ENCODE measurements at places on chromosomes 3 and 15. TPM values are rescaled to one million over a fixed set of nuclear protein-coding genes. Genes with fewer than 3 reads are reported as not detected.

Gene CLDN18
- not detected for total RNA-seq

Gene NDUFB5
- 60.9 TPM for total RNA-seq

Gene CD276
- total RNA-seq = 23.6 TPM

Gene LARP6
- 23.8 TPM for total RNA-seq

Gene A4GNT
- total RNA-seq = not detected

Gene SAMD7
- not detected for total RNA-seq

Gene PRR20G
- not detected for total RNA-seq

Gene ZNF660
- total RNA-seq = 3.8 TPM

DNA sequence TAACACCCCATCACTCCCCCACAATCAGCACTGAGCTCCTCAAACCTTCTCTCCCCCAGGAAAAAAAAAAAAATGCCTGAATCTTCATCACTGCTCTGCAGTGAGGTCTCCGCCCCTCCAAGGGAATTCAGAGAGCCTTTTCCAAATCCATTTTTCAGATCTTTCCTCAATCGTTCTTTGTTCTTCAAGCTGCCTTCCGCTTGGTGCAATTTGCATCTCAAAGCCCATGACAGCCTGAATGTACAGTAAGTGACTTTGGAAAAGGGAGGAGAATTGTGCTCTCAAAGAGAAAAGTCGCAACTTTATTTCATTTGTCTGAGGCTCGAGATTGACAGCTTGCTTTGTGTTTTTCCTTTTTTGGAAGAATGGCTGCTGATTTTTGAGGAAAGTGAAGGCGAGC, 75.0 kb downstream of the CORO2B start:
- no peaks in the 10 kb centered on the region for H3K4me1 ChIP-seq
- no peaks in the 10 kb centered on the region for H3K36me3 ChIP-seq
- no peak overlapping the region for H3K4me3 ChIP-seq
- no peak overlapping the region for H3K27ac ChIP-seq
- no peak for DNase-seq

DNA sequence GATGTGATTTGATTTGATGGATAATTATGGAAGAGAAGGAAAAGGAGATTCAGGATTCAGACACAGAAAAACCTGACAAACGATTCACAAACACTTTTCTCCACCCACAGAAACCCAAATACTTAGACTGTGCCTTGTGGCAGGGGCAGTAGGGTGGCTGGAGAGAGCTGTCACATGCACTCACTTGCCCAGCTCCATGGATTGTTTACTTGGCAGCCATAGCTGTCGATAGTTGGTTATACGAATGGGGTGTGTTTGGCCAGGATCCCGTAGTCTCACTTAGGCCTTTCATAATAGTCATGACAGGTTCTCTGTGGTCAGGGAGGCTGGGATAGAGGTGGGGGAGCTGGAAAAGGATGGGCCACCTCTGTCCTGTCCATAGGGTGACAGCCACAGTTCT, 76.9 kb downstream of the CACNA1D start:
- H3K27me3 ChIP-seq = no peaks in the 10 kb centered on the region
- no peaks in the 10 kb centered on the region for H3K36me3 ChIP-seq
- no peak overlapping the region for H3K4me3 ChIP-seq
- DNase-seq = no peak
- no peak overlapping the region for H3K27ac ChIP-seq

DNA sequence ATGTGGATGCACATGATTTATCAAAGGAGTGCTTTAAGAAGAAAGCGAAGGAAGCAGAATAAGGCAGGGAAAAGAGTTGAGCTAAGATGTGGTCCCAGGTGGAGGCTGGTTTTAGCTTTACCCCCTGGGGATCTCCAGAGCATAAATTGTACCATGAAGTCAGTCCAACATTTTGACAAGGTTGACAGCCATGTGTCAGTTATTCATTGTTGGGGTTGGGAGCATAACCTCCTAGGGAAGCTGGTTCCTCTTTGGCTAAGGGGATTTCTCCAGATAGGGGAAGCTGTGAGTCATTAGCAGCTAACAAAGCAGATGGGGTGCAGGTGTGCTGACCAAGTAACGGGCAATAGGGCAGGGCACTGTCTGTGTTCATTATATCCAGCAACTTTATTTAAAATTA, 123.7 kb upstream of the IGSF10 start:
- DNase-seq = no peak
- H3K4me3 ChIP-seq = no peak overlapping the region
- no peaks in the 10 kb centered on the region for H3K4me1 ChIP-seq
- no peaks in the 10 kb centered on the region for H3K27me3 ChIP-seq

GRCh38 chr15:69979262-69979661, 118.5 kb downstream of the TLE3 start:
- no peak overlapping the region for H3K4me3 ChIP-seq
- no peaks in the 10 kb centered on the region for H3K4me1 ChIP-seq
- no peak overlapping the region for H3K27ac ChIP-seq

DNA sequence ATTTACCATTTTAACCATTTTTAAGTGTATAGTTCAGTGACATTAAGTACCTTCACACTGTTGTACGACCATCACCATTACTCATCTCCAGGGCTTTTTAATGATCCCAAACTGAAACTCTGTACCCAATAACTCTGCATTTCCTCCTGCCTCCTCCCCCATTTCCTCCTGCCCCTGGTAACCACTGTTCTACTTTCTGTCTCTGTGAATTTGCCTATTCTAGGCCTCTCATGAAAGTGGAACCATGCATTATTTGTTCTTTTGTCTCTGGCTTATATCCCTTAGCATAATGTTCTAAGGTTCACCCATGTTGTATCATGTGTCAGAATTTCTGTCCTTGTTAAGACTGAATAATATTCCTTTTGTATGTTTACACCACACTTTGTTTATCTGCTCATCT, 154.2 kb downstream of the MECOM start:
- no peaks in the 10 kb centered on the region for H3K27me3 ChIP-seq
- no peaks in the 10 kb centered on the region for H3K4me1 ChIP-seq
- no peak overlapping the region for H3K4me3 ChIP-seq
- H3K27ac ChIP-seq = no peak overlapping the region
- H3K36me3 ChIP-seq = no peaks in the 10 kb centered on the region

- H3K27me3 ChIP-seq = no peaks in the 10 kb centered on the region
- no peaks in the 10 kb centered on the region for H3K4me1 ChIP-seq
- no peak overlapping the region for H3K27ac ChIP-seq
- H3K36me3 ChIP-seq = no peaks in the 10 kb centered on the region
These were observed 95.9 kb upstream of the KLHL25 start for GRCh38 chr15:85890620-85890980.

DNA sequence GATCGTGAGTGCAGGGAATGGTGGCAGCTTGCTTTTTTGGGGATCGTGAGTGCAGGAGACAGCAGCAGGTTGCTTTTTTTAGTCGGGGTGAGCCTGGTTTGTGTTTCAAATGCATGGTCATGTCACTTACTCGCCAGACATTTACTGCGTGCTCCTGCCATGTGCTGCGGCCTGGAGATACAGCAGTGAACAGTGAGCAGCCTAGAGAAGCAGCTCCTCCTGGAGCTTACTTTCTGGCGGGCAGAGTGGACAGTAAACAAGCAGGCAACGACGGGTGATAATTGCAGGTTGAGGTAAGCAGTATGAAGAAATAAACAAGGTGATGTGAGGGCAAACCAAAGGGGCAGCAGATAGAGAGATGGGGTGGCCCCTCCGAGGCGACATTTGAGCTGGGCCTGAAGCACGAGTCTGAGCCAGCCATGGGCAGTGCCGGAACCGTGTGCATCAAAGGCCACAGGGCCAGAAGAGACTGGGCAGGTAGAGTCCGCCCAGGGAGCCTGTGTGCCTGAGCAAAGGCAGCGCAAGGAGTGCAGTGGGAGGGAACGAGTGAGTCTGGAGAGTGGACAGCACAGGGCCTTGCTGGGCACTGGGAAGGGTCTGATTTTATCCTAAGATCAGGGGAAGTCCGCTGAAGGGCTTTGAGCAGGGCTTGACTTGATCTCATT, 57.3 kb upstream of the RASA2 start:
- H3K4me3 ChIP-seq = no peak overlapping the region
- H3K27me3 ChIP-seq = no peaks in the 10 kb centered on the region
- H3K4me1 ChIP-seq = peaks cover 17% of the 10 kb centered on the region
- no peaks in the 10 kb centered on the region for H3K36me3 ChIP-seq

GRCh38 chr3:146705225-146705624, 100.1 kb upstream of the PLSCR5 start:
- no peaks in the 10 kb centered on the region for H3K27me3 ChIP-seq
- no peak overlapping the region for H3K27ac ChIP-seq
- no peaks in the 10 kb centered on the region for H3K36me3 ChIP-seq
- H3K4me3 ChIP-seq = no peak overlapping the region
- no peaks in the 10 kb centered on the region for H3K4me1 ChIP-seq

DNA sequence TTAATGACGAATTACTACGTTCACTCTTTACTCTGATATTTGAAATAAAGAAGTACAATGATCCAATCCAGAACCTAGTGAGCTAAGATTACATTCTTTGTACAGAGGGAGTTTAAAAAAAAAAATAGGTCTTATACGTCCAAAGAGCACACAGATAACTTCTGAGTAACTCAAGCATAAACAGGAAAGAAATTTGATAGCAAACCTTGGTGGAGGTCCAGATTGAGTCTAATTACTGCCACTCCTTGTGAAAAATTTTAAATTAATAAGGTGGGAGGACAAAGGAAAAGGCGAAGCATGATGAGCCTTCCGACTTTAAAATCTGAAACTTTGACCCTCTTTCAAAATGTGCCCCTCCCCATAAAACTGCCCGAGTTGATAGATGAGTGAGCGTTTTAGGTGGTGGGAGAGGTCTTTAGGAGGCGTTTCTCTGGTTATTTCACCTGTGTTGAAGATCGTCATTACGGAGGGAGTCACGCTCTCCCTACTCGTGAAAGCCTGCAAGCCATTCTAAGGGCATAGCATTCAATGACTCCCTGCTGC, 127.0 kb upstream of the ROBO2 start:
- no peak overlapping the region for H3K27ac ChIP-seq
- DNase-seq = no peak
- H3K27me3 ChIP-seq = no peaks in the 10 kb centered on the region
- H3K4me3 ChIP-seq = no peak overlapping the region
- H3K4me1 ChIP-seq = no peaks in the 10 kb centered on the region
- H3K36me3 ChIP-seq = no peaks in the 10 kb centered on the region

- DNase-seq = no peak
- H3K4me1 ChIP-seq = no peaks in the 10 kb centered on the region
- no peaks in the 10 kb centered on the region for H3K36me3 ChIP-seq
- H3K4me3 ChIP-seq = no peak overlapping the region
These were observed 32.2 kb downstream of the VEPH1 start for GRCh38 chr3:157471064-157471463.

DNA sequence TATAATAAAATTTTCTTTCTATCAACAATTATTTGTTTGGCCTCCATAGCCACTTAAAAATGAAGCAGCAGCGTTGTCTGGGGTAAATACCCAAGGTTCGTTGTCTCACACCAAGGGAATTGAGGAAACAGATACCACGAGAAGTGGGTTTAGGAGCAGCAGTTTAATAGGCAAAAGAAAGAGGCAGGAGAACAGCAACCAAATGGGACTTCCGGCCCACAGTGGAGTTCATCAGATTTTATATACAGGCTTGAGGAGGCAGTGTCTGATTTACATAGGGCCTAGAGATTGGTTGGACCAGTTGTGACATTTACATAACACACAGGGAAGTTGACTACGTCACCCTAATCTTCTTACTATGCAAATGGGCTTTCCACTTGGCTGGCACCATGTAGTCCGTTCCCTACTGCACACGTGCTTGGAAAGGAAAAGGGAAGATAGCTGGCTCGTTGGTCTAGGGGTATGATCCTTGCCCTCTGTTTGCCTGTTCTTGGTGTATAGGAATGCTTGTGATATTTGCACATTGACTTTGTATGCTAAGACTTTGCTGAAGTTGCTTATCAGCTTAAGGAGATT, 61.5 kb upstream of the SETMAR start:
- no peaks in the 10 kb centered on the region for H3K4me1 ChIP-seq
- H3K27ac ChIP-seq = no peak overlapping the region
- no peak for DNase-seq
- H3K27me3 ChIP-seq = no peaks in the 10 kb centered on the region
- H3K36me3 ChIP-seq = no peaks in the 10 kb centered on the region
- H3K4me3 ChIP-seq = no peak overlapping the region

GRCh38 chr3:8560366-8561007, 58.9 kb downstream of the LMCD1 start:
- no peak for DNase-seq
- peak overlapping the region; percentile 33 for H3K27ac ChIP-seq
- no peaks in the 10 kb centered on the region for H3K36me3 ChIP-seq
- no peaks in the 10 kb centered on the region for H3K4me1 ChIP-seq

DNA sequence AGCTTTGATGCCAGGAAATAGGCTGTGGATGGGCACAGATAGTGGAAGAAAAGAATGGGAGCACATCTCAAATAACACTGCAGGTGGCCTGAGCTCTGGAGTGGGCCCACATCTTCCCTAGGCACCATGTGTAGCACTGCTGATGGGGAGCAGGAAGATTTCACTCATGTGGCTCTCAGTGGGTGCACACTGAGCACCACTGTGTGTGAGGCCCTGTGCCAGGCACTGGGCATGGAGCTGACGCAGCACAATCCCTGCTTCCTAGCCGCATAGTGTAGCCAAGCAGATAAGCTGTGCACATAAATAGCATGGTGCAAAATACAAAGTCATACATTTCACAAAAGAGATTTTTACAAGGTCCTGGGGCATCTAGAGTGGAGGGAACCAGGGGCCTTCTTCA, 101.6 kb downstream of the MOBP start:
- no peaks in the 10 kb centered on the region for H3K36me3 ChIP-seq
- no peaks in the 10 kb centered on the region for H3K4me1 ChIP-seq
- no peak for DNase-seq
- no peak overlapping the region for H3K4me3 ChIP-seq
- no peaks in the 10 kb centered on the region for H3K27me3 ChIP-seq
- H3K27ac ChIP-seq = no peak overlapping the region

GRCh38 chr3:165254812-165255211, 58.6 kb upstream of the SLITRK3 start:
- H3K36me3 ChIP-seq = no peaks in the 10 kb centered on the region
- no peak for DNase-seq
- no peak overlapping the region for H3K4me3 ChIP-seq
- H3K4me1 ChIP-seq = no peaks in the 10 kb centered on the region

DNA sequence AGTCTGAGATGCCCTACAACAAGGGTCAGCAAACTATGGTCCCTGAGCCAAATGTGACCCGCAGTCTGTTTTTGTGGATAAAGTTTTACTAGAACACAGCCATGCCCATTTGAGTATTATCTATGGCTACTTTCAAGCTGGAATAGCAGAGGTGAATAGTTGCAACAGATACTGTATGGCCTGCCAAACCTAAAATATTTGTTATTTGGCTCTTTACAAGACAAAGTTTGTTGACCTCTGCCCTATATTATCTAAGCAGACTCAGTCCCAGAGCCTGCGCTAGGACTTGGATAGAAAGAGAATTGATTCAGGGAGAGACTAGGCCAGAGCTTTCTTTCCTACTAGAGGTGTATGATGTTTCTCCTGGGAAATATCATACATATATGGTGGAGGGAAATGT, 81.7 kb upstream of the NMNAT3 start:
- no peak overlapping the region for H3K27ac ChIP-seq
- no peak for DNase-seq
- H3K4me3 ChIP-seq = no peak overlapping the region
- H3K36me3 ChIP-seq = no peaks in the 10 kb centered on the region
- no peaks in the 10 kb centered on the region for H3K4me1 ChIP-seq

All from uterus (tissue), 4 donors.